SW 1271 (cell line): ENCODE measurements at places on chromosomes 3 and 15.

- no peak for DNase-seq
Observed at GRCh38 chr15:99476413-99477222, 89.2 kb upstream of the MEF2A start.

DNA sequence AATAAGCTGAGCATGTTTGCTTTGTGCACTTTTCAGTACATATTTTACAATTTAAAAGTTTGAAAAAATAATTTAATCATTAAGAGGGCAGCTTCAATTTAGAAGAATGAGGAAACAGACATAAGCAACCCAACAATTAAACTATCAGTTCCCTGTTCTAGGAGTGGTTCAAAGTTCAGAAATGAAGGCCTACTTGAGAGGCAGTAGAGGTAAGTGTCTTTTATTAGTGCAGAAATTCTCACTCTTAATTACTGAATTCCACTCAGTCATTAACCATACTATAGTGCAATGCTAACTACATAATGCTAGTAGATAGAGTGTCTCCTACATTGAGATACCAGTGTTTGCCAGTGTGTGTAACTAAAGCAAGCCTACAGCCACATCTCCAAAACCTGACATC lies 73.1 kb downstream of the TNIK start:
- DNase-seq, result no peak

DNA sequence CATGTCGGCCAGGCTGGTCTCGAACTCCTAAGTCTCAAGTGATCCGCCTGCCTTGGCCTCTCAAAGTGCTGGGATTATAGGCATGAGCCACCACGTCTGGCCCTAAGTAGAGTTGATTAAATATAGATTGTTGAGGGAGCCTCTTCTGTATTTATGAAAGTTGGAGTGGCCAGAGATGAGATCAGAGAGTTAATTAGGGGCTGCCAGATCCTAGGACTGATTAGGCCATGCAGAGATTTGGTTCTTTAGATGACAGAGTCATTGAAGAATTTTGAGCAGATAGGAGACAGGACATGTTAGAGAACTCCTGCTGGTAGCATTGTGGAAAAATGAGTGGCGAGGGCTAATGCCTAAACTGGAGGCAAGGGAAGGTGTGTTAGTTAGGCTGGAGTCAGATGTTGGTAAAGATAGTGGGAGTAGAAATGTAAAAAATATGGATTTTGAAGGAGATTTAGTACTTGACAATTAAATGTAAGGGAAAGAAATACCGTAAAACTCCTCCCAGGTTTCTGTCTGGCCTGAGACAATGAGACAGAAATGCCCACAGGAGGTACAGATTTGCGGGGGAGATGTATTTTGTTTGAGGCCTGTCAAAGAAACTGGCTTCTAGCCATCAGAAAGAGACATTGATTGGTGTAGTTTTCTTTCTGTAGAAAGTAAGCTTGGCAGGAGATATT lies 23.4 kb downstream of the SACM1L start:
- no peak for DNase-seq

DNA sequence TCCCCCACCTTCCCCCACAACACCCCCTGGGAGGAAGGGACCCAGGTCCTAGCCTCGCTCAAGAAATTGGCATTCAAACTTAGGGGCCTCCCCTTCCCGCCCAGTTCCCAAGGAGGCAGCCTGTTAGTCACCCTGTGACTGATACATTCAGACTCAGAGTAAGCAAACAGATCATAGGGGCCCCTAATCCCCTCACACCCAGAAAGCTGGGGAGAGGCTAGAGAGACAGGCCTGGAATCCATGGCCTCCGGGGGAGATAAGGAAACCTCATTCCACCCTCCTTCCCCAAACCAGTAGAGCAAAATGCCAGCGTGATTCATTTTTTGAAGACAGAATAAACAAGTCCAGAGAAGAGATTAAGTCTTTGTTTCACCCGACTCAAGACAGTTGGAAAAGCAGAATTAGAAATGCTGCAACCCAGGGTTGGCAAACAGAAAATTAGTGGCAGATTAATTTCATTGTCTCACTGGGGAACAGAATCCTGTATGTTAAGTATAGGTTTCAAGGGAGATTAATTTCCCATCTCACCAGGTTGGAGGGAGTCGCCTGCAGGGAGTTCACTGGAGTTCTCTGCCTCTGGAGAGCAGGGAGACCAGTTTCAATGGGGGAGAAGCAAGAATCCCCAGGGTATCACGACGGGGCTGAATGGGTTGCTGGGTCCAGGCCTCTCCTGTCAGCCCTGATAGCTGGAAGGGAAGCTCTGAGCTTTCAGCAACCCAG lies 268.3 kb downstream of the UACA start:
- DNase-seq, result peak; percentile 59

GRCh38 chr15:47908950-47909670 lies 191.8 kb downstream of the SEMA6D start:
- DNase-seq, result no peak

DNA sequence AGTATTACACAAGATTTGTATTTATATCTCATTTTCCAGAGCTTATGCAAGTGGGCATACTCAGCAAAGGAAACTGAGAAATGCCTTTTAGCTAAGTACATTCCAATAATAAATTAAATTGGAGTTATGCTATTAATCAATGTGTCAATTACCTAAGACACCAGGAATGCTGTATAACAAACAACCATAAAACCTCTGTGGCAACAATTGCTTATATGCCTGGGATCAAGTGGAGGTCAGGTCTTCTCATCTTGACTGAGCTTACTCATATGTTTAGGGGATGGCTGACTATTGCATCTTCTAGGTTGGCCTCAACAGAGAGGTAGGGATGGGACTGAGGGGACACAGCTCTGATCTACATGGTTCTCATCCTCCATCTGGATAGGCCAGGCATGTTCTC lies 30.7 kb downstream of the CD200R1L start:
- DNase-seq, result no peak

GRCh38 chr15:78415284-78415683 lies 22.7 kb upstream of the IREB2 start:
- no peak for DNase-seq

GRCh38 chr15:59918994-59919951 lies 84.8 kb upstream of the FOXB1 start:
- no peak for DNase-seq

DNA sequence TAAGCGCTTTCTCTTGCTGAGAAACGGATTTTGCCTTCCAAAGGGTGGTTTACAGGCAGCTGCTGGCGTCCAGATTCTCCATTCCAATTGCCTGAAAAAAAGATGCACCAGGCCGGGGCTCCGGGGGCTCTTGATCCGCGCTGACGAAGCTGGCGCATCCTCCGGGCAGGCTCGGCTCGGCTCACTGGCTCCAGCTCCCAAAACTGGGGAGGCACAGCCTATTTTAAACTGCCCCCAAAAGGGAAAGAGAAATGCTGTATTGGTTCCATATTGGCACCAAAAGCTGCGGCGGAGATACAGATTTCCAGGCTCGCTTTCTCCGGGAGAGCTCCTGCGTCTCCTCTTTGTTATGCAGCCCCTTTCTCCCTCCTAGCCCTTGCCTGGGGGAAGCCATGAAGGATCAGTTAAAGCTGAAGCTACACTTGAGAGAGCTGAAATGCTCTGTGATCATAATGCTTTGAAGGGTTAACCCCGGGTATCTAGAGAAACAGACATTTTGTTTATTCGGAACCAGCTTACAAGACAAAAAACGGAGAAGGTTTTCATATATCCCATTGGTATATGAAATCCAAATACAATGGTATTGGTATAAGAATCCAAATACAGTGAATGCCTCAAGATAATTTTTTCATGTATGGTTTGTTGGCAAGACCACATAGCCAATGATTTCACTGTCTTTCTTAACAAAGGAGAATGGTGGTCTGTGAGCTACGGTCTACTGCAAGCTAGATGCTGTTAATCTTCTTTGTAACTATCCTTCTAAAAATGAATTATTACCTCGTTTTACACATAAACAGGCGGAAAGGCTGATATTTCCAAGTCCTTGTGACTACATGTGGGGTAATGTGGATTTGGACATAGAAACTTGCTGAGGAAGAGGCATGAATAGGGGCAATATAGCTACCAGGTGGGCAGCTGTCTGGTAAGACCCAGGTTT lies 693 bp downstream of the CD200 start:
- DNase-seq, result no peak

DNA sequence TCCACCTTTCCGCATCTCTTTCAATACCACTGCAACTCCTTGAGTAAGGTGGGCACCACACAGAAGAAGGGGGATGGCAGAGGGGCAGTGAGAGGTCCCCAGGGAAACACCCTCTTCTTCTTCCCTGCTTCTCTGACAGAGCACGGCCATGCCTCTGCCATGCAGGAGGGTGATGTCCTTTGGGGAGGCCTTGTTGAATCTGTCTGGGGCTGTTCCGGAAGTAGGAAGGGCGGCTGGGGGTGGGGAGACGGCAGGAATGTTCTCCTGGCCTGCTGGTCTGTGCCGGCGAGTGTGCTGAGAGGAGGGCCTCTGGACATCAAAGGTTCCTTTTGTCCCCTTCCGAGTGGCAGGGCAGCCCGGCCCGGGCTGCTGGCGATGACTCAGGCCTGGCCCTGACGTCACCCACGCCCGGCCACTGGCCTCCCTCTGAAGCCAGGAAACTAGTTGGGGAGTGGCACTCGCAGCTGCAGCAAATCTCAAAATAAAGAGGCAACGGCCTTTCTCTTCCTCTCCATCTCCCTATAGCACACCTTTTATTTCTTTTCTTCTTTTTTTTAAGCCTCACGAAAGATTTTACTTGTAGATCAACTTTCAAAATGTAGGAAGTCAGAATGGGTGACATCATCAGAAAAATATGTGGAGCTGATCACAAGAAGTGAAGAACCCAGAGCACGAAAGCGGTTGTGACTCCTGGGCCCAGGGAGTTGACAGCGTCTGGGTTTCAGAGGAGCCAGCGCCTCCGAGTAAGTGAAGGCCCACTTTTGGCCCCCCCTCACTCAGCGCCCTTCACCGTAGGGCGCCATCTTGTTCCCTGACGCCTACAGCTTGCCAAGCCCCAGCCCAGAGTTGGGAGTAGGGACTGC lies at the start of gene ZBTB38:
TSS of gene ZBTB38 (plus strand) at position 443 of the 863 bp plus-strand sequence. CDS start 73,885 bp downstream, outside the sequence.
- DNase-seq, result peak; percentile 94

- no peak for DNase-seq
Observed at GRCh38 chr15:71997691-71998090, 120.3 kb downstream of the MYO9A start.

DNA sequence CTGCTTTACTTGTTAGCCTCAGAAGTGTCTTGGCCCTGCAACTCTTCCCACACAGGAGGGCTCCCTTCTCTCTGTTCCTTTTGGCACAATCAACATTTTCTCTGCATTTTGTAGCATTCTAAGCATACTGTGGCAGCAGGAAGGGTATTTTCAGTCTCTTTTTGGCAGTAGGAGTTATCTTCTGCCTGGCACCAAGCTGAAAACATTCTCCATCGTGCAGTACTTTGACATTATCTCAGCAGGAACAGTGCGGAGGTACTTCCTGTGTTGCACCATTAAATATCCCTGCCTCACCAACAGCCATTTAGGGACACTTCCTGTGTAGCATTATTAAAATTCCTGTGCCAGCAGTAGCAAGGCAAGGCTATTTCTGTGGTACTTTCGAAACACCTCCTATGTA lies 233.2 kb upstream of the SEMA6D start:
- DNase-seq, result no peak

- no peak for DNase-seq
Observed at GRCh38 chr3:184712248-184713039, 580 bp upstream of the MAGEF1 start.
